ENCODE measurements at places on chromosomes 6 and 20.

DNA sequence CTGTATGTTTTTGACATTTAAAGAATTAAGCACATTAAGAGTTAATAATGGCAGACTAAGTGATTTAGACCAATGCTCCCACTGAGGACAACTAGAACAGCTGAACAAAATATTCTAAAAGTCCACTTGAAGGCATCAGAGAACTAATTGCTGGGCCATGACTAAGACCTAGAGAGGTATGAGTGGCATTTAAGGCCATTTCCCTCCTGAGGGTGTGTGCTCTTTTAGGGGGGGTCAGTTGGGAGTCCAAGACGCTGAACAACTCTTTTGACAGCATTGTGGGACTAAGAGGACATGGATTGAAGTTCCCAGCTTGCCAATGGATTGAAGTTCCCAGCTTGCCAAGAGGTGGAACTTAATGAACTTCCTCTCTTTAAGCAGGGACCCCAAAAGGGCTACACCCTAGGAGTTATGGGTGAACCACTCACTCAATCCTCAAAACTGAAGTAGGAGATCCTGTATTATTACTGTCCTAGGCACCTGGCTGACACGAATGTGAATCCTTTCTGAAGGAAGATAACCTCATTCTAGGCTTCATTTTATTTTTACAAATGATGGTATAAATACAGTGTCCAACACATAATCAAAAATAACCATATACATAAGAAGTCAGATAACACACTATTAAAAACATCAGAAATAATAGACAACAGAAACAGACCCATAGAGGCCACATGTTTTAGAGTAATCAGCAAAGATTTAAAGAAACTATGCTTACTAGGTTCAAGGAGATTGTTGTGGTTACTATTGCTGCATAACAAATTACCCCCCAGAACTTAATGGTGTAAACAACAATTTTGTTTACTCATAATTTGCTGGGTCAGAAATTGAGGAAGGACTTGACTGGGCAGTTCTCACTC, 175.1 kb downstream of the VEGFA start:
- no peak for DNase-seq

DNA sequence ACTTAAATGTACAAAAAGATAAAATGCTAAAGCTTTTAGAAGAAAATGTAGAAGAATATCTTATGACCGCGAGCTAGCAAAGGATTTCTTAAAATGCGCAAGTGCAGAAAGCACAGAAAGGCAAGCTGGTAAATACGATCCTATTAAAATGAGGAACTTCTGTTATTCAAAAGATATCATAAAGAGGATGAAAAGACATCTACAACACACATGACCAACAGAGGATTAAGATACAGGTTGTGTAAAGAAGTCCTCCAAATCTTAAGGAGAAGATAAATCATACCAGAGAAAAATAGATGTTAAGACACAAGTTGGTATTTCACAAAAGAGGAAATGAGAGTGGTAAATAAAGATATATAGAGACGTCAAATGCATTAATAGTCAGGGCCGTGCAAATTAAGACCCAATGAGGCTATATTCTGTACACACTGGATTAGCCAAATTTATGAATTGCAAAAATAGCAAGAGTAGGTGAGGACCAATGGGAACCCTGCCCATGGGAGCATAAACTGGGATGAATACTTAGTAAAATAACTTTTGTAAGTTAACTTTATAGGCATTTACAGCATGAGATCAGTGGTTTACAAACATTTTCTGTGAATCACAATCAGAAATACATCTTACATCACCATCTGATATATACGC, 23.0 kb downstream of the APCDD1L start:
- no peak for DNase-seq

GRCh38 chr20:57282670-57283361, 16.4 kb upstream of the BMP7 start:
- DNase-seq: no peak

- no peak for DNase-seq
Observed at GRCh38 chr20:14882157-14882556, 544.7 kb upstream of the FLRT3 start.

DNA sequence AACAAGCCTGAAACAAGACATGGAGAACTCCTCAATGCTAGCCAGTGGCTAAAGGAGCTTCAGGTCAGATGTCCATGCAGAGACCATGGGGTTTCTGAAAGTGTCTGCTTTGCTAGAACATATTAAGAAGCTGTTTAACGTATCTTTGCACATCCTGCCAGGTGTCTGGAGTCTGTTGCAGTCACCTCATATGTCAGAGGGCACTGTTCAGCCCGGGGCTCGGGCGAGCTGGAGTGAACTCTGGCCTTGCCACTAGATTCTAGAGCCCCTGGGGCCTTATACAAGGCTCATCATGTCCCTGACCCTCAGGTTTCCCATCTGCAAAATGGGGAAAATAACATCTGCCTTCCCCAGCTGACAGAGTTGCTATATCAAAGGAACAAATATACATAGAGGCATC, 59.0 kb downstream of the PRDM1 start:
- no peak for DNase-seq

GRCh38 chr6:112343977-112344376, 3.2 kb upstream of the RFPL4B start:
- DNase-seq: no peak

DNA sequence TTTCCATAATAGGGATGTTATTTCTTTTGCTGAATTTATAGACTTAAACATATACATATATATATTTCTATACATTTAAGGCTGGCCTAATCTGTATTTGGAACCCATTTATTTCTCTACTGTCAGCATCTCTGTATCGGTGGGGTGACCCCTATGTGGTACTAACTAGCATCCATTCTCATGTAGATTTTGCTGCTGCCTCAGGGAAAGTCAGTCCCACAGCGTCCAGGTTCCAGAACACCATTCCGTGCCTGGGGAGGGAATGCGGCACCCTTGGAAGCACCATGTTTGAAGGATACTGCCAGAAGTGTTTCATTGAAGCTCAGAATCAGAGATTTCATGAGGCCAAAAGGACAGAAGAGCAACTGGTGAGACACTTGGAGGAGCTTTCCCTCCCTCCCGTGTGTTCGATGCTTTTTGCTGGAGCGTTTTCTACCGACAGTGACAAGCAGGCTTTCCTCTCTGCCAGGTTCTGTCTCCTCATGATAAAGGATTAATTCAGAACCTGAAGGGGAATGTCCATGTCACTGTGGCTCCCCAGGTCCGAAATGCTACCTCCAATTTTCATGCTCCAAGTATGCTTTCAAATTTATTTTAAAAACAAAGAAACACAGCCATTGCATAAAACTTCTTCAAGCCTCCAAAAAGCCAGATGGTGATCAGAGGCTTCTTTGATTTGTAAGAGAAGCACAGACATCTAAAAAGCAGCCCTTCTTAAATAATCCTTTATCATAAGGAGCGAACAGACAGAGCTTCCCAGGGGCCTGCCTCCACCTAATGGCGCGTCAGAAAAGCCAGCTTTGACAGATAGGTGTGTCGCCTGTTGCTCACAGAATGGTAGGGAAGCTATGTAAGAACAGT, 13.1 kb downstream of the TNFAIP3 start:
- no peak for DNase-seq

DNA sequence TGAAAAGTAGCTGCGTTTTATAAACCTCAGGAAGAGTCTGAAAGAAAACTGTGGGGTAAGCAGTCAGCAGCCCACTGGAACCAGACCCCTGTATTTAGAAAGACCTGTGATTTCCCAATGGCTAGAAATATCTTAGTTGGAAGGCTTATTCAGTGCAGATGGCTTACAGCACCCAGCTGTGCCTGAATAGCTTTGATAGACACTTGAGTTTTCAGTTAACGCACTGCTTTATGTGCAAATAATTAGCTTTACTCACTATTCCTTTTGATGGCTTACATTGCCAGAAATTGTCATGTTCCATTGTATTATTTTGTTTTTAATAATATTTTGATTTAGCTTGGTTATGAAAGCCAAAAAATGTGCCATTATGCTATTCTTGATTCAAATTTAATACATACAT, 465.3 kb upstream of the SYNCRIP start:
- DNase-seq: no peak

DNA sequence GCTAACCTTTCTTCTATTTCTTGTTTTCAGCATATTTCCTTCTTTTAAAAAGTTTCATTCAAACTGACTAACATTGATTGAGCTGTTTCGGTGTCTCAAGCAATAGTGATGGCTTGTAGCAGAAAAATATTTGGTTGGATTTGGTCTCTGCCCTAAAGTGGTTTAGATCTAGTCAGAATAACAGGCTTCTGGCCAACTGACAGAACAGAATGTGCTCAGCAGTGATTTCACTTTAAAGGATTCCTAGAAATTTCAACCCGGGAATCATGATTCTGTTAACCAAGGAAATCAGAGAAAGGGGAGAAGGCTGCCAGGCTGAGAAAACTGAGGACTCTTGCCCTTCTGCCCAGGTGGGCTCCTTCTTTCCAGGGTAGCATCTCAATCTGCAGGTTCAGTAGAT, 16.6 kb upstream of the GSTA1 start:
- DNase-seq: no peak

GRCh38 chr6:158064725-158065251, 83.1 kb downstream of the SYNJ2 start:
- no peak for DNase-seq

DNA sequence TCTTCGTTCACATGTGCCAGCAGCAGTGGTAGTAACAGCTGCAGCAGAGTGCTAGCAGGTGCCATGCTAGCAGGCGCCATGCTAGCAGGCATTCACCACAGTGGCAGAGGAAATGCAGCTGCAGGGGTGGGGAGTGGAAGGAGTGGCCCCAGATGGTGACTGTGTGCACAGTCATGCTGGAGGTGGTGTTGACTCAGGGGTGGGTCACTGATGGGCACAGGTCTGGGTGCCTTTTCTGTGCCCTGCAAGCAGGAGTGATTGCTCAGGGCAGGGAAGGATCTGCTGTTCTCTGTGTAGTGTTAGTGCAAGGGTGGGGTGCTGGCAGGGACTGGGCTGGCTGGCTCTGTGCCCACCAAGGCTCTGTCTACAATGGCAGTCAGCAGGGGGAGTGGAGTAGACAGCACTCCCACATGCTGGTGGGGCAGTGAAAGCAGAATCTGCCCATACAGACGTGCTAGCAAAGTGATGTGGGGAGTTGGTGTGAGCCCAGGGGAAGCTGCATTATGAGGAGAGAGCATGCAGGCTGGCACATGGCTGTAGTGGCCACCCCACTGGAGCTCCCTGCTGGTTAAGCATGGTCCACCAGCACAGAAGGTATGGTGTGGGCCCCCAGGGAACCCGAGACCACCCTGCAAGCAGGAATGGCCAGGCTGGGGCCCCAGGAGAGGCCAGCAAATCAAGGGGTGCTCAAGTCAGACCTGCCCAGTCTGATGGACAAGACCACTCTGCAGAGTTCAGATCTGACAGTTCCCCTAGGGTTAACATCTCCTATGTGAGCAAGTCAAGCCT, 11.4 kb upstream of the TSPYL4 start:
- no peak for DNase-seq

- DNase-seq: no peak
Observed at GRCh38 chr6:159079367-159079766, 34.6 kb upstream of the TAGAP start.

GRCh38 chr20:58086763-58087561, 141.5 kb downstream of the ANKRD60 start:
- no peak for DNase-seq

DNA sequence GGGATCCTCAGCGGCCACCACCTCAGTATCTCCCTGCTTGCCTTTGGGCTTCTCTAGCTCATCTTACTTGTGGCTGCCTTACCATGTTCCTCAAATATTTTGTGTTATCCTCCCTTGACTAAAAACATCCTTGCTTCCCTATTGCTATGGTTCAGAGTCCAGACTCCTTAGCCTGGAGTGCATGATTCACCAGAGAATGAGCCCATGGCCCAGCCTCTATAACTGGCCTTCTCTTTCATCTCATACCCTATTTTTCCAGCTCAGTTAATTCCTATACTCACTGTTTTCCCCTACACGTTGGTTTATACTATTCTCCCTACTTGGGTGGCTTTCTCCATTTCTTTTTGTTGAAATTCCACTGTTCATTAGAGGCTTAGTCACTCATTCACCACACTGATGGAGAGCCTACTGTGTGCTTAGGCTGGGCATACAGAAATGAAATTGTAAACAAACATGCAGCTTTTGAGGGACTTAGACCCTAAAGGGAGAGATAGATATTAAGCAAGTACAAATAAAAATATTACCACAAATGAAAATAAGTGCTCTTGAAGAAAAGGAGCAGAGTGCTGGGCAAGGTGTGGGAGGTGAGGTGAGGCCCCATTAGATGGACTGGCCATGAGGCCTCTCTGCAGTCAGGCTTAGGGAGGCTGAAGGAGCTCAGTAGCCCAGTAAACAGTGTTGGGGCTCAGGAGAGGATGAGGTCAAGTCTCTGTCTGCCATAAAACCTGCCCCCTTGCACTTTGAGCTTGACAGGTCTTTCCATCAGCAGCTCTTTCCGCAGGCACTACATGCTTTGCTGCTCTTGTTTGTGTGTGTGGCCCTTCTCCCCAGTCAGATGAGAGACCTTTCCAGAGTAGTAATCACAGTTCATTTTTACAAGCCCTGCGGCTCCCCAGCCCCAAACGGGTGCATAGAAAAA, 109.3 kb downstream of the TCP11 start:
- DNase-seq: no peak

- DNase-seq: no peak
Observed at GRCh38 chr6:125367036-125367782, 65.4 kb upstream of the HDDC2 start.

DNA sequence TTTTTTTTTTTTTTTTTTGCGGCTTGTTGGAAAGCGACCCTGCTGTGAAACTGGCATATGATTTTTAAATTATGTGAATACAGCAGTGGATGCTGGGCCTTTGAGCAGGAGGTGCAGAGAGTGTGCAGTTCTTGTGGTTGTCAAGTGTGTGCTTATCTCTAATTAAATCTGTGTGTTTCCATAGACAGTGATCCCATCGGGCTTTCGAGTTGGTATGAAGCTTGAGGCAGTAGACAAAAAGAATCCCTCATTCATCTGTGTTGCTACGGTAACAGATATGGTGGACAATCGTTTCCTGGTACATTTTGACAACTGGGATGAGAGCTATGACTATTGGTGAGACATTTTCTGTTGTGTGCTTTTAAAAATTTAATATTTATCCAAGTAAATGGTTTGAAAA, 52.4 kb downstream of the L3MBTL3 start:
- DNase-seq: no peak

DNA sequence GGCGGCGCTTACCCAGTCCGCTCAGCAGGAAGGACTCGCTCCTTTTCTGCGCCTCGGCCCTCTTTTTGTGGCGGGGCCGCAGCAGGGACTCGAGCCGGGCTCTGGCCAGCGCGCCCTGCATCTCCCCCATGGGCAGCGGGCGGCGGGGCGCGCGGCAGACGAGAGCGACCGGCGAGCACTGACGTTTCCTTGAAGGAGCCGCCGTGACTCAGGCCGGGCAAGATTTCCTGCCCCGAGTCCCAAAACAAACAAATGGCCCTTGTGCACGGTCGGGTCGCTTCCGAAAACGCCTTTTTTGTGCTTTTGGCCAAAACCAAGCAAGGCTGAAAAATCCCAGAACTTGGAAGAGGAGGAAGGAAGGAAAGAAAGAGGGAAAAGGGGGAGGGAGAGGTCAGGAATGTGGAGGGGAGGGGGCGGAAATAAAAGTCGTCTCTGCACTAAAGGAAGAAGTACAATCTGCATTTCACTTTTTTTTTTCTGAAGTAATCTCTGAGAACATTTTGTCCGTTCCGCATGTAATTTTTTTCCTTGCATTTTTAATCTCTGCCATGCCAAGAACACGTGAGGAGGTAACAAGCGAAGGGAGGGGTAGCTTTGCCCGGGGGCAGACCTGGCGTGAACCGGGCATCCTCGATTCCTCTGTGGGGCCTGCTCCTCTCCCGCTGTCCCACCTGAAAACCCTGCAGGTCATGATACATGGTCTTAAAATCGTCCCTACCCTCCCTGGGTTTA, 123.3 kb upstream of the SLC2A12 start:
- peak; percentile 41 for DNase-seq

- DNase-seq: no peak
Observed at GRCh38 chr20:33506576-33506975, 16.7 kb downstream of the CBFA2T2 start.
